ENCODE measurements at places on chromosomes 1 and 21.

- no peak for DNase-seq
These were observed 31.3 kb upstream of the FGGY start for GRCh38 chr1:59265622-59266021.

DNA sequence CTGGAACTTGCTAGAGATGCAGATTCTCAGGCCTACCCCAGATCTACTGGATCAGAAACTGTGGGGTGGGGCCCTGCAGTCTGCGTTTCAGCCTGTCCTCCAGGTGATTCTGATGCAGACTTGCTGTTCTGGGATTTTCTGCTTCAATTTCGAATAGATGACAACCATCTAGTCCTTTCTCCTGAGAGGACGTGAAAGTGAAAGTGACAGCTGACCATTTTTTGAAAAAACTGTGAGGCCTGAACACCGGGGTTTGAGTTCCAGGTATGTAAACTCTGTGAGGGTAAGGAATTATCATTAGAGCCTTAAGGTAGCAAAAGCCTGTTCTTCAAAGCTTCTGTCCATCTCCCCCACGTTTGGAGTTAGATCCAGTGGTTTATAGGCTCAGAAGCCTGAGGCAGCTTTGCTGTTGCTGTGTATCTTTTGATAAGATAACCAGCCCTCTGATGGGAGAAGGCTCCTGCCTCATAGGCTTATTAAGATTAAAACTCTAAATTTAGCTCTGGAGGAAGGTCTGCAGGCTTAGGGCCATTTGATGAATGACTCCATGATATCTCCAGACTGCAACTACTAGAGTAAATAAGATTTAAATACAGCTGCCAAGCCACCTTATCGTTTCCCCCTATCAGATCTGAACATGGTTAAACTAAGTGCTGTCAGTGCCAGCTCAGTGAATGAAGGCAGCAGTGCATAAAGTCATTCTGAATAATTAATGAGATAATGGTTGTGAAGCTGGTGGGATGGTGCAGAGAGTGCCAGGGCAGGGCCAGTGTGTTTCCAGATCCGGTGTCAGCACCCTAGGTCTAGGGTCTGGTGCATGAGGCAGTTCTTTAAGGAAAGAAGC, 335.2 kb downstream of the HHAT start:
- no peak for DNase-seq

- no peak for DNase-seq
These were observed 297.3 kb downstream of the NFIA start for GRCh38 chr1:61379693-61380092.

GRCh38 chr1:162485236-162485635, 12.4 kb upstream of the UHMK1 start:
- no peak for DNase-seq

DNA sequence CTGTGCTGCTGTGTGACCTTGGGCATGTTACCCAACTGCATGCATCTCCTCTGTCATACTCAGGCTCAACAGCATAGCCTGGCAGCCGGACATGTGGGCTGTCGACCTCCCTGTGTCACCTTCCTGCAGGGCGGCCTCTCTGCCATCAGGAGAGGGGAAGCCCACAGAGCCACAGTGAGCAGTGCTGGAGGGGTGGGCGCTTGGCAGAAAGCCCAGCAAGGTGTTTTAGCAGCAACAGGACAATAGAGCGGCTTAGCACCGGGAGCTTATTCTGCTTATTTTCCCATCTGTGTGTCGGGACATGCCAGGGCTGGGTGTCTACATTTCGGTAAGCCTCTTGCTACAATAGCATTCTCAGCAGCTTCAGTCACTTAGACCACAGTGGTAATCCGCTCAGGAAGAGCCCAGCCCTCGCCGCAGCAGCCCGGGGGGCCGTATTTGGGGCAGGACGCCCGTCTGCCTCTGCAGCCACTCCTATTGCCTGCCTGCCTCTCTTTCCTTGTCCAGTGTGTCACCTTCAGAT, 22.8 kb upstream of the CDK18 start:
- DNase-seq = no peak

GRCh38 chr1:25724966-25725365, 75.0 kb upstream of the SELENON start:
- DNase-seq = no peak

- DNase-seq = no peak
These were observed 777 bp downstream of the LRRC41 start for GRCh38 chr1:46302641-46303037.

DNA sequence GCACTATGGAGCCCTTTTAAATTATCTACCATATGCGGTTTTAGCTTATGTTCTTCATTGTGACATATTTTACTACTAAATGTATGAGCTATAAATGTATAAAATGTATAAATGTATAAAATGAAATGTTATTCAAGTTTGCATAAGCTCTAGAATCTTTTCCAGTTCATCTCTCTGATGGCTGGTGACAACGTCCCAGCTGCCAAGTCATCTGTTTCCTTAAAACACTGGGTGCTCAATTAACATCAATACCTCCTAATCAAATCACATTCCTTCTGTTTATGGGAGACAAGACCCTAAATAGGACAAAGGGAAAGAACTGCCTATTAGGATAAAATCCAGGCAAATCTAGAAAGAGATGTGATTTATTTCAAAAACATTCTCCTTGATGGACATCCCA, 22.9 kb downstream of the DSTYK start:
- no peak for DNase-seq

- DNase-seq = no peak
These were observed 24.1 kb downstream of the TNNT2 start for GRCh38 chr1:201353186-201353940.

DNA sequence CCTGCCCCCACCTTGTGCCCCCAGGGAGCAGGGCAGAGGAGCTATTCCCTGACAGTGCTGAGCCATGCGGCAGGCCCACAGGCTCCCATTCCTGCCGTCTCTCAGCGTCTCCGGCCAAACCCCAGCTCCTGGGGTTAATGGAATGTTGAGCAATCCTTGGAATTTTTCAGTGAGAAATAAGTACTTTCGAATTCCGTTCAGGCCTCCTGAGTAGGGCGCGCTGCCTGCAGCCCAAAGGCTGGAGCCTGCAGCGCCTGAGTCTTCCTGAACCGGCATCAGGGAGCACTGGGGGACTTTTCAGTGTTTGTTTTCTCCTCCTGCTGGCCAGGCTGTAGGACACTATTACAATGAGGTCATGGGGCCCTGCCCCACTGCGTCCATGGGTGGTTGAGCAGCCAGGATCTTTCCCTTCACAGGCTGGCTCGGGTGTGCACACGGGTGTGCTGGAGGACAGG, 33.3 kb upstream of the CSF1 start:
- no peak for DNase-seq

- DNase-seq = peak; percentile 20
These were observed 24.8 kb downstream of the S100A6 start for GRCh38 chr1:153510984-153511410.

GRCh38 chr1:201085902-201086735, 26.1 kb downstream of the CACNA1S start:
- DNase-seq = no peak

DNA sequence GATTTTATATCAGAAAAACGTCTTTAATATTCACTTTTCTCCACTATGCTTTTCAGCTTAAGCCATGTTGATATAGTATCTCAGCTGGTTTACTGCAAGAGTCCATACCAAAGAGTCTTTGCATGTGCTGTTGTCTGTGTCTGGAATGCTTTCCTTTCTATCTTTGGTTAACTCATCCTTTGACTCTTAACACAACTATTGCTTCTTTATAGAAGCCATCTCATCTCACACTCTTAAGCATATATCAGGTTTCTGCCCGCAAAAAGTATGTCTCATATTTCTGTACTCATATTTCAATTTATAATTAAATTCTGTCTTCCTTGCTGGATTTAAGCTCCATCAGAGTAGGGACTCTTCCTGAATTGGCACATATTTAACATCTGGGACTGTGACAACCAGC, 220.9 kb upstream of the KCNK2 start:
- DNase-seq = no peak

GRCh38 chr1:242690849-242691609, 166.5 kb upstream of the PLD5 start:
- no peak for DNase-seq

GRCh38 chr21:45018131-45019075, 56.0 kb upstream of the ADARB1 start:
- DNase-seq = no peak
